ENCODE measurements at places on chromosomes 1 and 21. TPM values are rescaled to one million over a fixed set of nuclear protein-coding genes. Genes with fewer than 3 reads are reported as not detected.
A peak's percentile ranks its signal among the peaks of the same experiment; 100 is the strongest.

- no peak for DNase-seq
Measured at GRCh38 chr1:119285482-119285881, 83.1 kb upstream of the HAO2 start.

- no peak for DNase-seq
Measured at GRCh38 chr1:43313771-43314170, 13.0 kb downstream of the TIE1 start.

DNA sequence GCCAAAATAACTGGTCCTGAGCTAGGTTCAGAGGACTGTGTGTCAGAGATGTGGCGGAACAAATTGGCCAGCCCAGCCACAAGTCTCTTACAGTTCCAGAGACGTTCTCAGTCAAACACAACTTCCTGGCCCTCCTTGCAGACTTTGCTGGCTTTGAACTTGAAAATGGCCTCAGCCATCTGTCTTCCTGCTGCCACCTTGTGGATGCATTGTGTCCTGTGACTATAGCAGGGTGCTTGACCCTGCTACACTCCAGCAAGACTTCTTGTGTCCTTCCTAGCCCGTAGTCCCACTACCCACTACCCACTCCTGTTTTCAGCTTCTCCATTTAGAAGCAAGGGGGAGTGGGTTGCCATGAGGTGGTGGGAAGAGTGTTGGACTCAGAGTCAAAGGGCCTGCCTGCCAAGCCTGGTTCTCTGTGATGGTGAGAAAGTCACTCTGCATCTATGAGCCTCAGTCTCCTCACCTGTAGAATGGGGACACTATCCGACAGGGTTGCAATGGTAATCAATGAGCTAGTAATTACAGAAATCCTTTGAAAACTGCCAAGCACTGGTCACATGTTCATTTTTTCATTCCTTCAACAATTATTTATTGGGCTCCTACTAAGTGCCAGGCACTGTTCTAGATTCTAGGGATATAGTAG lies 109.9 kb downstream of the IGSF21 start:
- peak; percentile 26 for DNase-seq

DNA sequence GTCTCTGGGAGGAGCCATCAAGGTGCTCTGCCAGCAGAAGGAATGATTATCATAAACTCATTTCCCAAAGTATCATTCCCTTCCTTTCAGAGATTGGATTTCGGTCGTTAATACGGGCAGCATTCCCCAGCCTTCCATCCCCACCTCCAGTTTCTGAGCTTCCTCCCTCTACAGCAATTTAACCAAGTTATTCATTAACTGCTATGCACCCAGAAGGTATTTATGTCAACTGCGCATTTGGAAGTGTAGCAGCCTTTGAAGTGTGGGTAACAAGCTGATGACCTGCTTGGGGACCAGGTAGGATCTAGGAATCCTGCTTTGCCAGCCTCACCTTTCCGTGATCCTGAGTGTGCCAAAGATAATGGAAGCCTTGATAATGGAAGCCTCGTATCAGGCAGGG lies 172.4 kb upstream of the IGSF21 start:
- no peak for DNase-seq

DNA sequence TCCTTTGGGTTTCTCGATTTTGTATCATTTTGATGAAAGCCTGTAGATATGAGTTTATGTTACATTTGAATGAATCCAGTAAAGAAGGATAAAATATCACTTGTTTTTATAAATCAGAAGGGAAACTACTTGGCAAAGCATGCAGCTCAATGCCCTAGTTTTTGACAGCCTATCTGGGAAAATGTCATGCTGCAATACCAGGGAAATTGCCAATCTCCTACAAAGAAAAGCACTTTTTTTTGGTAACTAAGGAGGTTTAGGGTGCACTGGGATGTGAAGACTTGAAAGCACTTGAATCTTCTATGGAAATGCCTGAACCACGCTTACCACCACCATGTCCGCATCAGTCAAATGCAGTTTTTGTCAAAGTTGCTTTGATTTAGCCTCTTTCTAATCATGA lies 446.9 kb upstream of the LRRC7 start:
- no peak for DNase-seq

- DNase-seq = peak; percentile 30
Measured at GRCh38 chr1:59146651-59147358, 150.1 kb upstream of the FGGY start.

DNA sequence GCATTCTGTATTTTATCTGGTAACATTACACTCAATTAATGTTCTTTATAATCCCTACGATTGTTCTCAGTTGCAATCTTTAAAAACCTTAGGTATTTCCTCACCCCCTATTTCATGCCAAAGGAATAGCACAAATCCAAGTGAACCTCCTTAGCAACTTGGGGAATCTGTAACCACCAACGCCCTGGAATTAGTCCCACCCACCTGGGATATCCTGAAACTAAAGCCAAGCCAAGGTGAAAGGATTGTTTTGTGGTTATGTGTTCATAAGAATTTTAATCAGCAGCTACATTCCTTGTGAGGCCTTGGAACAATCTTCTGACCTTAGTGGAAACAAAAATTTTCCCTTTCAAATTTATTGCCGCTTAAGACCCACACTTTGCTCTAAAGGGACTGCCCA lies 908.7 kb downstream of the TTLL7 start:
- DNase-seq = no peak

GRCh38 chr1:27745466-27745865 lies 19.7 kb downstream of the FAM76A start:
- DNase-seq = no peak

DNA sequence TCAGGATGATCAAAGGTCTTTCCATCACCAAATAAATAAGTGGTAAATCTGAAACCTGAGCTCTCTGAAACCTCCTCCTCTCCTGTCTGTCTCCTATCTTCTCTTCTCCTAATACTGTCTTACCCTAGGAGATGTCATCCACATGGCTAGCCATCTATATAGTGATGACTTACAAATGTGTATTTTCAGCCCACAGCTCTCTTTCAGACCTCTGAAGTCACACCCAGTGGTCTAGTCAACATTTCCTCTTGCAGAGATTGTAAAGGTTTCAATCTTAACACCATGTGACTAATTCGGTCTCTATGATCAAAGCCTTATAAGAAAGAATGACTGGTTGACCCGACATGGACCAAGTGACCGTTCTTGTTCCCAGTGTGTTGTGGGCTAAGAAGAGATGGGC lies 63.1 kb upstream of the DPT start:
- no peak for DNase-seq

- DNase-seq = no peak
Measured at GRCh38 chr1:59218521-59219236, 78.2 kb upstream of the FGGY start.

DNA sequence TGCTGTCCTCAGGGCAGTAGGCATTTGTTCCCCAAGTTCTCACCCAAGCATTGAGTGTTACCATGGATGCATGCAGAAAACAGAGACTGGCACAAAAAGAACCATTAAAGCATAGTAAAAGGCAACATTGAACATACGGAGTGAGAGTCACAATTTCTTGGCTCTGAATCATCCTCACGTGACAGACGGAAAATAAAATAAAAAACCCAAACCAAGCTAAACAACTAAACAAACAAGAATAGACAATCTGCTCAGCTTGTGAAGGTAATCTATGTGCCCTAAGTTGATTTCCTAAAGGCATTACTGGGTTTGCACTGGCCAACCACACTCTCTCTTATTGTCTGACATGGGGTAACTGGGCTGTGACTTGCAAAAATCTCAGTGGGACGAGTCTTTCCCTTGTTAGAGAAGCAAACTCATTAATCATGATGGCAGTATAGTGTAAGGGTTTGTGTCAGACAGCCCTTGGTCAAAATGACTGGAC lies 306.0 kb downstream of the ASTN1 start:
- DNase-seq = no peak

GRCh38 chr1:245213066-245213831 lies 58.5 kb downstream of the KIF26B start:
- no peak for DNase-seq

DNA sequence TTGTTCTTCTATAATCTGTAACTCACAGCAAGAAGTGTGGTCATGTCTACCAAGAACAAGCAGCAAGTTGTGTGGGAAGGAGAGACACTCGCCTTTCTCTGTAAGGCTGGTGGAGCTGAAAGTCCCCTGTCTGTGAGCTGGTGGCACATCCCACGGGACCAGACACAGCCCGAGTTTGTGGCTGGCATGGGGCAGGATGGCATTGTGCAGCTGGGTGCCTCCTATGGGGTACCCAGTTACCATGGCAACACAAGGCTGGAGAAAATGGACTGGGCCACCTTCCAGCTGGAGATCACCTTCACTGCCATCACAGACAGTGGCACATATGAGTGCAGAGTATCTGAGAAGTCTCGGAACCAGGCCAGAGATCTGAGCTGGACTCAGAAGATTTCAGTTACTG lies 15.5 kb downstream of the CD101 start:
- no peak for DNase-seq

The SPAG17 gene
- total RNA-seq = 2.7 TPM

The CD5L gene
- total RNA-seq = not detected

The KCNE1 gene
- 0.69 TPM for total RNA-seq

The SLC39A1 gene
- total RNA-seq = 119 TPM

The BLACAT1 gene
- 0.81 TPM for total RNA-seq

The ZMYND12 gene
- total RNA-seq = 3.6 TPM

The SLC30A2 gene
- total RNA-seq = 166 TPM

Measured in mucosa of gallbladder (tissue), 1 donor.